Fibroblast of skin of left biceps (primary cell): ENCODE measurements at places on chromosomes 4 and X.

DNA sequence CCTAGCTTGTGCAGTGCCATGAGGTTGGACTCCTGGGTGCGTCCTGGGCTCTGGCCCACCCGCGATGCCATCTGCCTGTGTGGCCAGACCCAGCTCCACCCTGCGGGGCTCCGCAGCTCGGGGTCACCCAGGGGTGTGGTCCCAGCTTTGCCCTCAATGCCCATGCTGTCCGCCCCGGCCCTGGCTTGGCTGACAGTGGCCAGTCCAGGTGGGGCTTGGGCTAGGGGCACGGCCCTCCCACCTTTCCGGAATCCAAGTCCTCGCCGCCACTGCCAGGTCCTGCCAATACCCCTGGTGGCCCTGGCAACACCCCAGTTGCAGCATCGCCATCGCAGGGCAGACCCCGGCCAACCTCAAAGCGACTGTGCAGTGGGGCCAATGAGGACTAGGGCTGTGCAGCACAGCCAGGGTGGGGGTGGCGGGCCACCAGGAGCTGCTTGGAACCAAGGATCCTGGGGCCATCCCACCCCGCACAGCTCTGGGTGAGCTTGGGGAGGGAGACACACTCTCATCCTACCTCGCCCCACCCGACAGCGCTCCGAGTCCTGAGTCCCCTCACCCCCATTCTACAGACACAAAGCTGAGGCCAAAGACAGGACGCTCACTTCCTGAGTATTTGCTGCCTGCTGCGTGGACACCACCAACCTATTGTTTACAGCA lies 80.9 kb downstream of the ZNF718 start:
- DNase-seq = no peak

DNA sequence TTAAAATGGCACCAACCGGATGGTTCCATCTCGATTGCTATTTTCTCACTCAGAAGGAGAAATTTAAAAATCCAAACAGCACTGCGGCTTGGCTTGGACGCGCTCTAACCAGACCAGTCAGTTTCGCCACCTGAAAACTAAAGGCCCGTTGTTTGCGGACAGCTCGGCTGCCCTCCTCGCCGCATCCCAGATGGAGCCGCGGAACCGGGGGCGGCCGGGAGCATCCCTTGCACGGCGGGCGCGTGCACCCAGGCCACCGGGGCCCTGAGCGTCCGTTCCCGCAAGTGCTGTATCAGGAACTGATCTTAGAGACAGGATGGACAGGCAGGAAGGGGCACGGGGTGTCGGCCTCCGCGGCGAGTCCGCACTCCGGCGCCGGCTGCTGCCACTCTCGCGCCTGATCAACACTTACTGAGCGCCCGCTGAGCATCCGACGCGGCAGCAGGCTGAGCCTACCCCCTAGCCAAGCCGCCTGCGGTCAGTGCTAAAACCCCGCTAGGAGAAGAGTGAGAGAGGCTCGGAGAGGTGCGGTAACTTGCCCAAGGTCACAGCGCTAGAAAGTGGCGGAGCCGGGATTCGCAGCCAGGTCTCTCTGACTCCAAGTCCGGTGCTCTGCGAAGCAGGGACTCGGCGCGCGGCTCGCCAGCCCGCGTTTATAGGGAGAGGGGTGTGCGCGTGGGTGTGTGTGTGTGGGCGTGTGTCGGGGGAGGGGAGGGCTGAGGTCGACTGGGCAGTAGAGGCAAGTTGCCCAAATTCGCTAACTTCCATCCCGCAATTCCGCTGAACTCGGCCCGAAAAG lies at the start of gene CITED1:
Gene CITED1, minus strand, starts transcription at position 629 of the 799 bp plus-strand sequence. CDS start 3,045 bp downstream, outside the sequence.
- DNase-seq = no peak

GRCh38 chr4:121070696-121071639 lies 1.4 kb downstream of the NDNF start:
- no peak for DNase-seq

DNA sequence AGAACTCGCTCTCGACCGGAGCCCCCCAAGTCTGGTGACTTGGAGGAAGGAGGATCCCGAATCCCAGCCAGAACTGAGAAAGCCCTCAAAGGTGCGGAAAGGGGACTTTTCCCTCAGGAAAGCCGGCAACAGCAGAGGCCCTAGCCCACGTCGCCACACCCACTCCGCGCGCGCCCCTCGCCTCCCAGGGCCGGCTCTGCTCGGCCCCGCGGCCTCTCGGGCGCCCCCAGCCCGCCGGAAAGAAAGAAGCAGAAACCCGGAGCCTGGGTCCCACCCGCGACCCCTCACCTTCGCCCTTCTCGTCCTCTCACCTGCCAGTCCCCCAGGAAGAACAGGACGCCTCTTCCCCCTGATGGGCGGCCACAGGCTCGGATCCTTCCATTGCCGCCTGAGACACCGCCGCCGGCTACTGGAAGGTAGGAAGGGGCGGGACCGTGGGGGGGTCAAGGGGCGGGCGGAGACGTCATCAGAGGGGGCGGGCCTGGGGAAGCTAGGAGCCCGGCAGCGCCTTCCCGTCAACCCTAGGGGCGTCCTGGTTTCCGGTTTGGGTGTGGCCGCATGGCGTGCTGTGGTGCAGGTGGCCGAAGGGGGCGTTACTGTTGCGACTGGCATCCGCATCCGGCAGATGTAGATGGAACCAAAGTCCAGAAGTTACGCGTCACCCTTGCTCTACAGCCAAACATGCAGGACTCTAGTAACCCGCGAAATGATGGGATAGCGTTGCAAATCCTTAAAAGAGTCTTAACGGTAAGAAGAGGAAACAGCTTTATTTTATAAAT lies at the start of gene UBA6:
Gene UBA6, minus strand, starts transcription at position 418 of the 779 bp plus-strand sequence. Its CDS starts 36 bp downstream, at position 382.
- DNase-seq = peak; percentile 80
